ENCODE measurements at places on chromosomes 3 and 15.
A peak's percentile ranks its signal among the peaks of the same experiment; 100 is the strongest.

GRCh38 chr3:14389716-14390115 is 12.7 kb upstream of the SLC6A6 start:
- no peak for DNase-seq

DNA sequence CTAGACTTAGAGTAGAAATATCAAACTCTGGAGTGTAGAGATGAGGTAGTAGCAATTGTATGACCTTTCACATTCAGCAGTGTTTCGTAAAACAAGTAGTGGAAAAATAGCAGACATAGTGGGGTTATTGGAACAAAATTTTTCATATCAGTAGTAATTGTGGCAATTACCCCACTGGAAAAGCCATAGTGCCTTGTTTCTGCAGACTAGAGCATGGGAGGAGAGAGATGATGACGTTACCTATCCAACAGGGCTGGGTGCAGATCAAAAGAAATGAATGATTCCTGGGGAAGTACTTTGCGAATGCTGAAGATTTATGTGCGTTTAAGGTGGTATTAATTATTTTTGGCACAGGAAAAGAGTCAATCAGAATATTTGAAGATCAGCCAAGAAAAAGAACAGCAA is 147.0 kb upstream of the LRRFIP2 start:
- DNase-seq: no peak

GRCh38 chr3:143472731-143473523 is 353.4 kb downstream of the CHST2 start:
- DNase-seq: no peak

DNA sequence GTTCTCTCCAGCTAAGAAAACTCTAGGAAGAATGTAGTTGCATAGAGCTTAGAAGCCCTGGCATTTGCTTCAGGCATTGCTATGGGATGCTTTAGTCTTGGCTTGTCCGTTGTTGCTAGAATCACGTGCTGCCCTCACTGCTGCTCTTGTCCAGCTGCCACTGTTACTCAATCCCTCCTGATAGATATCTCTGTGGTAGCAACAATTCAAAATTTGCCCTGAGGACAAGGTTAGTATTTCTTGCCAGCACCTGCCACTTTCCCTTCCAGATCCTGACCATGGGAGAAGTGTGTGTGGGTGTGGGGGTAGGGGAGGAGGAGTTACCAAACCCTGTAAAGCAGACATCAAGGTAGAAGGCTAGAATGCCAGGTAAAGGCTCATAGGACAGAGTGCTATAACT is 113.8 kb downstream of the PPM1L start:
- DNase-seq: no peak

DNA sequence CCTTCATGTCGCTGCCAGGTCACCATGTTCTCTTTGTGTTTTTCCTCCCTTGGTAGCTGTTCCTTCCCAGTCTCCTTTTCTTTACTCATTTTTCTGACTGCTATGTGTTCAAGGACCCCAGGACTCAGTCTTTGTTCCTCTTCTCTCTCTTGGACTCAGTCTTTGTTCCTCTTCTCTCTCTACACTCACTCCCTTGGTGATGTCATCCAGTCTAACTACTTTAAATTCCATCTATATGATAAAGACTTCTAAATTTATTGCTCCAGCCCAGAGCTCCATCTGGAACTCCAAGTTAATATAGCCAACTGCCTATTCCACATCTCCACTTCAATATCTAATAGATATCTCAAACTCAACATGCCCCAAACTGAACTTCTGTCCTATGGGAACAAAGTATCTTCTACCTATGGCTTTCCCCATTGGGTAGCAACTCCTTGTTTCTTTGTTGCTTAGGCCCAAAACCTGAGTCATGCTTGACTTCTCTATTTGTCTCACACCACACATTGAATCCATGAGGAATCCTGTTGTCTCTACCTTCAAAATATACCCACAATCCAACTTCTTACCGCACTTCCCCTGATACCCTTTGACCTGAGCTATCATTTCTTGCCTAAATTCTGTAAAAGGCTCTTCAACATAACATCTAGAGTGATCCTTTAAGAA is 4.9 kb upstream of the DYNC1LI1 start:
- no peak for DNase-seq

GRCh38 chr15:74780523-74781430 is 1.1 kb upstream of the CSK start:
- peak; percentile 66 for DNase-seq

DNA sequence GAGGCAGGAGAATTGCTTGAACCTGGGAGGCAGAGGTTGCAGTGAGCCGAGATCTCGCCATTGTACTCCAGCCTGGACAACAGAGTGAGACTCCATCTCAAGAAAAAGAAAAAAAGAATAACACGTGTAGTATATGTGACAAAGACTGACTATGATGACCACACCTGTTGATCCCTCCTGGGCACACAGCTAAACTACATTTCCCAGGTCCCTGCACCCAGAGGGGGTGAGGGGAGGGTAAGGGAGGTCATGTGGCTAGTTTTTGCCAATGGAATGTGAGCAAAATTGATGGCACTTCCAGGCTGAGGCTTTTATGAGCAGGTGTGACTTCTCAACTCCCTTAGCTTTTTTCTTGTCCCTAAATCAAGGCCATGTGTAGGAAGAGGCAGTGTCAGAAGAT is 58.2 kb downstream of the KLHL6 start:
- DNase-seq: no peak

DNA sequence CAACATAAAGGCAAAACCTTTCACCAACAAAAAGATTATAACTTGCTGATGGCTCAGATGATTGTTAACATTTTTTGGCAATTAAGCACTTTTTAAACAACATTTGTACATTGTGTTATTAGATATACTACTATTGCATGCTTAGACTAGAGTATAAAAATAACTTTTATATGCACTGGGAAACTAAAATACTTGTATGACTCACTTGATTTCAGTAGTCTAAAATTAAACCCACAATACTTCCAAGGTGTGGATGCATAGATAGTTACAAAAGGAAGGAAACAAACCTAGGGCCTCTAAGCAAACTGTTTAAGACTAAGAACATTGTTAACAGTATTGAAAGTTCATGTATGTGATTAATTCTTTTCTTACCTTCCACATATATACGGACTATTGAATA is 1521.5 kb downstream of the OTOL1 start:
- no peak for DNase-seq

DNA sequence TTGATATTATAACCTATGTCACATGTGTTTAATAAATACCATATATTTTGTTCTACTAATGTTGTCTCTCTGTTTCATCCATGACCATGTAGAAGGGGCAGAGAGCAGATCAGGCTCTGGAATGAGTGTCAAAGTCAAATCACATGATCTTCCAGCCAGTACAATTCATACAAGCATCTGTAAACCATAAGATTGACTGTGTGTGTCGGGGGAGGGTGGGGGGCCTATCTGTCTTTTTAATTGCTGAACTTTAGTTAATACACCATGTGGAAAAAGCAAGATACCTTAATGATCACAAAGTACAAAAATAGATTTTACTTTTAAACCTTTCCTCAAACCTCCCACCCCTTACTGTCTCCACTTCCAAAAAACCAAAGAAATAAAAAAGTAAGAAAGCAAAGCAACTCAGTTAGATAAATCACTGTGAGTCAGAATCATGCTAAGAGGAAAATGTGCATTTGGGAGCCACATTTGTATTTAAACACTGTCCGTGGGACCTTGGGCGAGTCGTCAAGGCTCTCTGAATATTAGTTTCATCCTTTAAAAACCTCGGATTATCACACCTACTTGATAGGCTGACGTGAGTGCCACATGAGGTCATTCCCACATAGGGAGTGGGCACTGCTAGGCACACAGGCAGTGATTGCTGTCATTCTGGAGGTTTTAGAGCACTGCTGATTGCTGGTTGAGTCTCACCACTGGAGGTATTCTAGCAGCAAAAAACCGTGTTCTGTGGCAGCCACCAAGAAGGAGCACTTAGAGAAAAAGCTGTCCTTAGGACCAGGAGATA is 21.0 kb upstream of the POLR2M start:
- DNase-seq: no peak

DNA sequence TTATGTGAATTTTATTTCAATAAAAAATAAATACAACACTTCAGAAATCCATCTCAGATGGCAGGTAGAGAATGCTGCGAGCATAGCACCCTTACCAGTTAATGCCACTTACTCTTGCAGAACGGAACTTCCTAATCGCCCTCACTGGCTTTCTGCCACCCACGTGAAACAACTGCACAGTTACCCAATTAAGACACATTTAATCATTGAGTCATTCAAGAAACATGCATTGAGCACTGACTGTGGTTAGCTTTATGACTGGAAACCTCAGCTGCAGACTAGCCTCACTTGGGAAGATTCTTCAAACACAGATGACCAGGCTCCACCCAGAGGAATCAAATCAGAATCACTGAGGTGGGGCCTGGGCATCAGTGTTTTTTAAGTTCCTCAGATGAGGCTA is 5.6 kb upstream of the MFGE8 start:
- no peak for DNase-seq

GRCh38 chr3:119672776-119673175 is 4.4 kb downstream of the COX17 start:
- DNase-seq: no peak

- DNase-seq: no peak
Observed at GRCh38 chr3:136708333-136708985, 43.7 kb downstream of the STAG1 start.

GRCh38 chr15:82663186-82663600 is 16.0 kb upstream of the CPEB1 start:
- DNase-seq: no peak

DNA sequence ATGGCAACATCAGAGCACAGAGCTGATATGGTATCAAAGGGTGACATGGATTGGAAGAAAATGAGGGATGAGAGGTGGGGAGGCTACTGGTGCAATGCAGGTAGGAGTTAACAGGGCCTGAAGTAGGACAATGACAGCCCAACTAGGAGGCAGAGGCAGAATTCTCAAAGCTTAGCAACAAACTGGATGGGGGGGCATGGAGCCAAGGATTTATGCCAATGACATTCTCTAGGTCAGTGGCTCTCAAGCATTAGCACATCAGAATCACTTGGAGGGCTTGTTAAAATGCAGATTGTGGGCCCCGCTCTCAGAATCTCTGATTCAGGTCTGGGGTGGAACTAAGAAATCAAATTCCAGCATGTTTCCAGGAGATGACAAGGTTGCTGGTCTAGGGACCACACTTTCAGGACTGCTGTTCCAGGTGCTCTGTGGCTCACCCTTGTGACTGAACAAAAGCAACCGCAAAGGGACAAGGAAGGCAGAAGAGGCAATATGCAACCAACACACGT is 98.0 kb upstream of the TNIK start:
- DNase-seq: no peak

- no peak for DNase-seq
Observed at GRCh38 chr3:187830181-187830580, 84.9 kb upstream of the BCL6 start.

DNA sequence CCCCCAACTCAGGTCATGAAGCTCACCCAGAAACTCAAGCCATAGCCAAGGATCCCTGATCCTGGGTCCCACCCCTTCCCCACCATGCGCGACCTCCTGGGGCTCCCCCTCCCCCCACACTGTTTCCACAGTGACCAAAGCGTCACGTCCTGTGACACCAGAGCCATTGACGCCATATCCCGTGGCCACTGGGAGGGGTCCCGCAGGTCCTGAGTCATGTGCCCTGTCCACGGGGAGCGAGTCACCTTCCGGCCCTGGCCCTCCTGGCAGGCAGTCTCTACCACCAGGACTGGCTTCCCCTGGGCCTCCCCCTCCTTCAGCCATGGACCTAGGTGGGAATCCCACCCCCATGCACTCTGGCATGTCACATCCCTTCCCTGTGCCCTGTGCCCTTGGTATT is 15.6 kb downstream of the SEMA3F start:
- no peak for DNase-seq

GRCh38 chr3:16286751-16287543 is 21.9 kb downstream of the OXNAD1 start:
- DNase-seq: no peak

GRCh38 chr3:117483839-117484238 is 774.3 kb downstream of the TUSC7 start:
- no peak for DNase-seq

- DNase-seq: no peak
Observed at GRCh38 chr3:181006541-181006940, 17.0 kb upstream of the DNAJC19 start.

GRCh38 chr3:9721700-9722060 is 9.9 kb upstream of the BRPF1 start:
- DNase-seq: no peak

GRCh38 chr3:157067114-157067513 is 92.8 kb downstream of the CCNL1 start:
- DNase-seq: peak; percentile 64

GRCh38 chr3:61668317-61668864 is 107.0 kb downstream of the PTPRG start:
- DNase-seq: no peak

DNA sequence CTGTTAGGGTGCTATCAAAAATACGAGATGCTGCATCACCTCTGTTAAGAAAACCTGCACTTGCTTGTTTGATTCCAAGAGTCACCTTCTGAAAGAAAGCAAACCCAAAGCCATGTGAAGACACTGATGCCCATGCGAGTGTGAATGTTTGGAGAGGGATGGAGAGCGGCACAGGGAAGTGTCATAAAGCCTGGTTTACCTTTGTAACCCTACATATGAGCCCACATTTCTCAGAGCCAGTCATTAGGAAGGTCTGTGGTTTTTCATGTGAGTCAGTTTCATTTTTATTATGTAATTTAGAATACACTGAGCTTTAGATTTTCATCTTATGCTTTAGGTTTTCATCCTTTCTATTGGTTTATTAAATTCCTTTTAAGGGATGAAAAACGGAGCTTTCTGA is 896.8 kb downstream of the ROBO1 start:
- no peak for DNase-seq

DNA sequence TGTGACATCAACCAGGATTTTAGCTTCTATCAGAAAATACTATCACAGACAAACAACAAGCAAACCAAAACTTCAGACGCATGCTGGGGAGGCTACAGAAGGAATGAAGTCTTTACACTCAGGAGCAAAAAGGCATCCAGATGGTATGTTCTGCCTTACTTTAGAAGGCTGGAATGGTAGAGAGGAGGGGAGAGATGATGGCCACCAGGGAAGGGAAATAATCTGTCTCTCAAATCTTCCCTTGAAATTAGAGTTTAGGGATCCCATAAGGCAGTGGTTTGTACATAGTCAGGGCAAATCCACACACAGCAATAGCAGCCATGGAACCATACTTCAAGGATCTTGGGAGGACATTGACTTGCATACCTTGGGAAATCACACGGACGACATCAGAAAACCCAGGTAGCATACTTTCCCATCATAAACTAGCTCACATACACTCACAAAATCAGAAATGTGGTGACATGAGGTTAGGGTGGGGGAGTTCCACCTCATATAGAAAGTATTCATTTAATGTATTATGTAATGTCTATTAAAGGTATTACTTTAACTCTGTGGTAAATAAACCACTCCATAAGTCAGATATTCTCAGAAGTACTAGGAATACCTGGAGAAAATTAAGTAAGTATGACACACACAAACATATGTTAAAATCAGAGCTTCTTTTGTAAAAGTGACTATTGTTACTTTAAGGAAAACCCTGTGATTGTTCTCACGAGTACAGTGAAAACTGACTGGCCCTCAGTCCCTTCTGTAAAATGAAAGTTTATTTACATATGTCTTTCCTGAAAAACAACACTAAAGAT is 9.4 kb downstream of the BTLA start:
- no peak for DNase-seq

- no peak for DNase-seq
Observed at GRCh38 chr3:40021338-40021737, 211.9 kb downstream of the MYRIP start.
